ENCODE measurements at places on chromosomes 12 and 14. TPM values are rescaled to one million over a fixed set of nuclear protein-coding genes. Genes with fewer than 3 reads are reported as not detected.
A peak's percentile ranks its signal among the peaks of the same experiment; 100 is the strongest.

Gene BDKRB2
- 2.5 TPM for polyA plus RNA-seq

Gene RNF10
- 160 TPM for polyA plus RNA-seq

Gene AKAP5
- 0.45 TPM for polyA plus RNA-seq

Gene HPD
- not detected for polyA plus RNA-seq

Gene KCNJ8
- polyA plus RNA-seq, result 33.8 TPM

Gene DTX3
- polyA plus RNA-seq, result 21.8 TPM

Gene TSPAN31
- polyA plus RNA-seq, result 45.5 TPM

Gene L3HYPDH
- 23.0 TPM for polyA plus RNA-seq

Gene HOXC6
- polyA plus RNA-seq, result 16.3 TPM

Gene HOXC12
- 0.48 TPM for polyA plus RNA-seq

Gene SLC10A1
- not detected for polyA plus RNA-seq

DNA sequence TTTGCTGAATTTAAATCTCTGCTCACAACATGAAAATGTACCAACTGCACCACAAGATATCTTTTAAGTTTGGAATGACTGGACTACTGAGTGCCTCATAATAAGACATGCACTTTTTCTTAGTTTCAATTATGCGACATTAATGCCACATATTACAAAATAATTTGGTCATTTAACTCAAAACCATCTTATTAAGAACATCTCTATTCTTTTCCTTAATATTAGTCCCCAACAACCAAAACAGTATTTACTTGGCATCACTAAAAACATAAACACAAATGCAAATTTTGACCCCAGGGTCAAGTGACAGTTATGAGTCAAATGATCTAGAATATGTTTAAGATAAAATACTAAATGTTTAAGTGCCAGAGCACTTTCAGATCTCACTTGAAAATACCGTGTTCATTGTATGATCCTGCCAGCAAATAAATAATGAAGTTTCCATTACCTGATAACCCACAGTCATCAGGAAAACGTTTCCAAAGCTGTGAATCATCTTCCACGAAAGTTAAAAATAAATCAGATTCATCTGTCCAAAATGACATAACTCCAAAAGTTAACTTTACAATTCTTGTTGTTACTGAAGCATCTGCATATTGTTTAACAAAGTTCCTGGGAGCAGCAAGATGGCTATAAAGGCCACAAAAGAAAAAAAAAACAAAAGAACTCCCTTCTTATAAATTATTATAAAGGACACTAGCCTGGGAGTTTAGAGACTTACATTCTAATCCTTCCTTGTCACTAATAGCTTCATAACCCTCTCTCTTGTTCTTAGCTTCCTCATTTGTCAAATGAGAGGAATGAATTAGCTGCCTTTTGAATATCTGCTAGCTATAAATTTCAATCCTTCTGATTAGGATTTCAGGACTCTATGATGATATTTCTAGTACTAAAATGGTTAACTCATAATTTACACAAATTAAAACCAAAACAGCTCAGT, 30.5 kb upstream of the AP4S1 start:
- peak; percentile 44 for DNase-seq

- DNase-seq, result no peak
Observed at GRCh38 chr14:24692382-24693352, 58.7 kb upstream of the GZMB start.

GRCh38 chr12:111430433-111431353, 25.0 kb downstream of the SH2B3 start:
- no peak for DNase-seq

- DNase-seq, result no peak
Observed at GRCh38 chr12:77642246-77642645, 188.4 kb upstream of the NAV3 start.

DNA sequence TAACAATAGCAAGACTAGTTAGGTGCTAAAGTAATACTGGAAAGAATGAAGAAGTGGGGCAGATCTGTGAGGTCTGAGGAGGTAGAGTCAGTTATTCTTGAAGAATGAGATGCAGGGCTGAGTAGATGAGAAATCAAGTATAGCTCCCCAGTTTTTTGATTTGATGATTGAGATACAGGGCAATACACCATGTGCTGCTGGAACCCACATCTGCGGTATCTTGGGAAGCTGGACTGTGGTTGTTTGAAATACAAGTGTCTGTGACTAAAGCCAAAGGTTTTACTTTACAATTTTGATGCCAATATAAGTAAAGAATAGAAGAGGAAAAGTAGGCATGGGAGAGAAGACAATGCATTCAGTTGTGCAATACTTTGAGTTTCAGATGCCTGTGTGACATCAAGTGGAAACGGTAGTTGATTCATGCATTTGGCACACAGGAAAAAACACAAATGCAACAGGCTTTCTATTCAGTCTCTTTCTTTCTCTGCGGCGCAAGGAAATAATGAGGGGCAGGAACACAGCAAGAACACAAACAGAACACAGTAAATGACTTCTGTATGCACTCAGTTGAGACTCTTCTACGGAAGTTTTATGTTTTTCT, 190.2 kb upstream of the SLC38A2 start:
- no peak for DNase-seq

DNA sequence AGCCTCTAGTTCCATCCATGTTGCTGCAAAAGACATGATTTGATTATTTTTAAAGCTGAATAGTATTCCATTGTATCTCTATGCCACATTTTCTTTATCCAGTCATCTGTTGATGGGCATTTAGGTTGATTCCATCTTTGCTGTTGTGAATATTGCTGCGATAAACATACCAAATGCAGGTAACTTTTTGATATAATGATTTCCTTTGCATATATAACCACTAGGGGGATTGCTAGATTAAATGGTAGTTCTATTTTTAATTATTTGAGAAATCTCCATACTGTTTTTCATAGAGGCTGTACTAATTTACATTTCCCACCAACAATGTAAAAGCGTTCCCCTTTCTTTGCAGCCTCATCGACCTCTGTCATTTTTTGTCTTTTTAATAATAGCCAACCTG, 342.5 kb downstream of the MDGA2 start:
- DNase-seq, result no peak

DNA sequence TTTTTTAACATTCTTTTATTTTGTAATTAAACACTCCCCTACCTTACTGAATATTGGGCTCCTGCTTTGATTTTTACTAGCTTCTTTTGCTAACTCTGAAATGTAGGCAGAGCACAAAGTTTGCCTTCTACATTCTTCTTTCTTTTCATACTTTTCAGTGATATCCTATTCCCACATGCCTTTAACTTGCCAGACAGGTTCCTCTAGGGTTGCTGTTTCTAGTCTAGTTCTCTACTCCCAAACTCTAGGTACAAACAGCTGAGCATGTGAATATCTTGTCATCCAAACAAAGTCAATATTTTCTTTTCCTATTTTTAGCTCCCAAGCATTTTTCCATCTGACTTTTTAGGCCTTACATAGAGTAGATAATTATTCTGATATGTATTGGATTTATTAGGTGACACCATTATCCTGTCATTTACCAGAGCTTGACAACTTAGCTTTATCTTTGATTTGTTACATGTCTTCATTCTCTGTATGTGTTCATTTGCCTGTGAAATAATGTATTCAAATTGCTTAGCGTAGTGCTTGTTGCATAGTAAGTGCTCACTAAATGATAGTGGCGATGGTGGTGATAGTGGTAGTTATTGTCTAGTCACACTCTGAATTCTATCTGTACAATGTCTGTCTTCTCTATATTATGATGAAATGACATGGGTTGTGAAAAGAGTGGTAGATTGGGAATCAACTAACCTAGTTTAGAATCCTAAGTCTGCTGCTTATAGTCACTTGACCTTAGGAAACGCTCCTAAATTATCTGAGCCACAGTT, 73.6 kb upstream of the DNM1L start:
- DNase-seq, result no peak

DNA sequence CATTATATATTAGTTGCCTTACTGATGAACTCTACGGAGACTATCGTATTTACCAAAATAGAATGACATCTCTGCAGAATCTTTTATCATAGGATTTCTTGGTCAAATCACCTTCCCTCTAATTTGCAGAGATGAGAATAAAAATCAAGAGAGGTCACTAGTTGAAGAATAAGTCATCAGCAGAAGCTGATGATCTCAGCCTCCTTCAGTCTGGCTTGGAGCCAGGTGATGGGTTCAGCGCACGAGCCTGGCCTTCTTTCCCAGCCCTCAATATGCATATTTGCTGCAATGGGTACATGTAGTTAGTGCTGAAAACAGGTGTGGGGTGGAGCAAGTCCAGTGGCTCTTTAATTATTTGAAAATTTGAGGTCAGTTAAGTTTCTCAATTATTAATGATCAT, 19.2 kb upstream of the EMP1 start:
- no peak for DNase-seq

DNA sequence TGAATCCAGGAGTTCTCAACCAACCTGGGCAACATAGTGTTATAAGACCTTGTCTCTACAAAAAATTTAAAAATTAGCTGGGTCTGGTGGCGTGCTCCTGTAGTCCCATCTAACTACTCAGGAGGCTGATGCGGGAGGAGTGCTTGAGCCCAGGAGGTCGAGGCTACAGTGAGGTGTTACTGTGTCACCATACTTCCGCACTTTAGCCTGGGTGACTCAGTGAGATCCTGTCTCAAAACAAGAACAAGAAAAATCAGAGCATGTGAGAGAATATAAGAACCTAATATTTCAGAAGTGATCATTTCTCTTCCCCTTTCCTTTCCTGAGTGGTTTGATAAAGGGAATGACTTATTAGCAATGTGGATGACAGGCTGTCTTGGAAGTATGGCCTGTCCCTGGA, 9.5 kb downstream of the TRAF3 start:
- DNase-seq, result no peak

DNA sequence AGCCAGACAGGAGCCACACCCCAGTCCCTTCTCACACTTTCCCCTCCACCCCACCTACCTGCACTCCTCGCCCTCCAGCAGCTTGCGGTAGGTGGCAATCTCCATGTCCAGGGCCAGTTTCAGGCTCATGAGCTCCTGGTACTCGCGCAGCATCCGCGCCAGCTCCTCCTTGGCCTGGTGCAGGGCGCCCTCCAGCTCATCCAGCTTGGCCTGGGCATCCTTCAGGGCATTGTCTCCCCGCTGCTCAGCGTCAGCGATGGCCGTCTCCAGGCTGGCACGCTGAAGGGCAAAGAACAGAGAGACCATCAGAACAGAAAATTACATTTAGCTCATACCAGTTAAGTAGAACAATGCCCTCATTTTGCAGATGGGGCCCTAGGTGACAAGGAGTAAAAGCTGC, 5.5 kb downstream of the KRT74 start:
- DNase-seq, result no peak

DNA sequence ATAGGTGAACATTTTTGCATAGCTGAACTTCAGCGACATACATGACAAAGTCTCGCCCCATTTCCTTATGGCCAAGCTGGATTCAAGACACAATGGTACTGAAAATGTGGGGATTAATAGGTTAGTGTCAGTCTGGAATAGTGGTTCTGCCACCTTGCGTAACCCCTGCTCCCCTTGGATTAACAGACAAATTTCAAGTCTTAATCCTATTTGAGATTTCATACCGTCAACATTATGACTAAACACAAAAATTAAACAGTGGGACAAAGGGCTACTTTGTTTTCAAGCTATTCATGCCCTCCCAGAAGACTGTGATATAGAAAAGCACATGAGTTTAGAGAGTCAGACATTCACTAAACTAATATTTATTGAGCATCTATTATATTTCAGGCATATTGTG, 138.9 kb upstream of the HIF1A start:
- no peak for DNase-seq

DNA sequence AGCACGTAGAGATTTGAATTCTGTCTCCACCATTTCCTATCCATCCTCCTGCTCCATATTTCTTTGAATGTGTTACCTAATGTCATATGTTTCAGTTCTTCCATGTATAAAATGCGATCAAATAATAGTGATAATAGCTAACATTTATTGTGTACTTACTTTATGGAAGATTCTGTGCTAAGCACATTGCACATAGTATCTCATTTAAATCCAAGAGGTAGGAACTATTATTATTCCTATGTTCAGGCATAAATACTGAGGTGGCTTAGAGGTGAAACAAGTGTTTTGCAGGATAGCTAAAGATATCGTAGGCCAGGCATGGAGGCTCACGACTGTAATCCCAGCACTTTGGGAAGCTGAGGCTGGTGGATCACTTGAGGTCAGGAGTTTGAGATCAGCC, 17.5 kb upstream of the AICDA start:
- DNase-seq, result no peak

GRCh38 chr12:43008953-43009845, 419.7 kb upstream of the PRICKLE1 start:
- DNase-seq, result no peak

- no peak for DNase-seq
Observed at GRCh38 chr12:4552191-4552590, 9.8 kb upstream of the DYRK4 start.

DNA sequence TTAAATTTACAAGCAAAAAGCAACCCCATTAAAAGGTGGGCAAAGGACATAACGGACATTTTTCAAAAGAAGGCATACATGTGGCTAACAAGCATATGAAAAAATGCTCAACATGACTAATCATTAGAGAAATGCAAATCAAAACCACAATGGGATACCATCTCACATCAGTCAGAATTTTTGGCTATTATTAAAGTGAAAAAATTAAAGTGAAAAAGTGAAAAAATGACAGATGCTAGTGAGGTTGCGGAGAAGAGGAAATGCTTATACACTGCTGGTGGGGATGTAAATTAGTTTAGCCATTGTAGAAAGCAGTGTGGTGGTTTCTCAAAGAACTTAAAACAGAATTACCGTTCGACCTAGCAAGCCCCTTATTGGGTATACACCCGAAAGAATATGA, 7.9 kb downstream of the OTOGL start:
- no peak for DNase-seq

- peak; percentile 47 for DNase-seq
Observed at GRCh38 chr12:108338915-108339657, at the start of gene CMKLR1. TSS of gene CMKLR1 (minus strand) at chr12:108339311. CDS start at chr12:108293591, 45,720 bp downstream.

GRCh38 chr12:17371491-17372215, 718.3 kb downstream of the RERGL start:
- no peak for DNase-seq

DNA sequence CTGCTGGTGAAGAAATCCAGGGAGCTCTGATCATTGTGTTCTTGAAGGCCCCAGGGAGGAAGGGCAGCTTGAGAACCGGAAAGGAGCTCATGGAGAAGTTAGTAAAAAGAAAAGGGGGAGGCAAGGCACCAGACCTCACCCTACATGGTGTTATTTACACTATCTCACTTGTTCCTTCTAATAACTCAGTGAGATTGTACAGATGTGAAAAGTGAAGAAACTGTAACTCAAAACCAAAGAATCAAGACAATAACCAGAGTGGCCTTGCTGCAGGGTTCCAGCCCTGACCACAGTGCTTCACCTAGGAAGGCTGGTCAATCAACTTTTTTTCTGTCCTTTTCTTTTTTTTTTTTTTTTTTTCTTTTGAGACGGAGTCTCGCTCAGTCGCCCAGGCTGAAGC, 353.6 kb downstream of the TMTC2 start:
- no peak for DNase-seq

GRCh38 chr12:92039046-92039445, 106.6 kb downstream of the BTG1 start:
- DNase-seq, result no peak

- DNase-seq, result no peak
Observed at GRCh38 chr12:116257215-116257614, 20.3 kb downstream of the MED13L start.

- DNase-seq, result peak; percentile 34
Observed at GRCh38 chr14:50318031-50318626, 6.0 kb downstream of the DMAC2L start.
